ENCODE measurements at places on chromosomes 2 and 18.

- DNase-seq = no peak
These were observed 289.8 kb upstream of the SPRED2 start for GRCh38 chr2:65722028-65722778.

GRCh38 chr2:60339286-60339685 lies 214.2 kb downstream of the BCL11A start:
- DNase-seq = no peak

DNA sequence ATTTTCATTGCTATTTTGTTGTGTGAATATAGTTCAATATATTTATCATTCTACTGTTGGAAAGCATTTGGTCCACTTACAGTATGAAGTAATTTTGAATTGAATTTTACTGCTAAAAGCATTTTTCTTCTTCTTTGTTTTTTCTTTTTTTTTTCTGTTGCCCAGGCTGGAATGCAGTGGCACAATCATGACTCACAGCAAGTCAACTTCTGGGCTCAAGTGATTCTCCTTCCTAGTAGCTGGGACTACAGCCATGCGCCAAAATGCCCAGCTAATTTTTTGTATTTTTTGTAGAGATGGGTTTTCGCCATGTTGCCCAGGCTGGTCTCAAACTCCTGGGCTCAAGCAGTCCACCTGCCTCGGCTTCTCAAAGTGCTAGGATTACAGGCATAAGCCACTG lies 2.4 kb upstream of the ETAA1 start:
- no peak for DNase-seq

DNA sequence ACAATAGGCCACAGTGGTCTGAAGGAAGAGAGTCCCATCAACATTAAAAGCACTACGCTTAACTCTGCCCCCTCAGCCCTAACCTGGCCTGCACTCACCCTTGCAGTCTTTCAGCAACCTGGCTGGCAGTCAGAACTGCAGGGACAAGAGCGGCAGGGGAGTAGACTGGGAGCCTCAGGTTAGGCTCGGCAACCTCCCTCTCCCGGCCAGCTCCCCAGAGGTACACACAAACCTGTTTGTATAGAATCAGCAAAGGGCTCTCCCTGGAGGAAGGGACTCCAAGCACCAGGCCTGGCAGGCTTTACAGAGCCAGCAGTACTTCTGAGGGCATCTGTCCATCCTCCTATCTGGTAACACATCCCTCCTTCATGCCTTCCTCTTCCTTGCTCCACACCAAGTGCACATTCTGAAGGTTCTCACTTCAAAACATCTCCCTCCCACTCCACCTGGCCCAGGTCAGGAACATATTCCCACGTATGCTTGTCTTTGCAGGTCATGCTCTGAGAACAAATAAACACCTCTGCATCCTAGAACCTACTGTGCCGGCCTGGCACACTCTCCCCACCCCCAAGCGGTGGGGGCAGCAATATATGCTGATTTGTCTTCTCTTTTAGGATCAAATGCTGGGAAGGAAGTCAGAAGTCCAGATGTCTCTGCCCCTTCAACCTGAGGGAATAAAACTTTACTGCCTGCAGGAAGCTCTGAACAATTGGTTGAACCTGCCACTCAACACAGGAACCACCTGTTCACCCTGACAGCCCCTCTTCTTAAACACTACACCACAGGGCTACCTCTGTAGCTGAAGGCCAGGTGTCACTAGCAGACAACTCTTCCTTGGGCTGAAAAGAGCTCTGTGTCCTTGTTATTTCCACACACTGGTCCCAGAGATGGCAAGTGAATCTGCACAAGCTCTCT lies 12.6 kb upstream of the SFXN5 start:
- DNase-seq = no peak

- DNase-seq = no peak
These were observed 1085.3 kb upstream of the CNTNAP5 start for GRCh38 chr2:122939796-122940195.

Measured in GM10248 (cell line).